A673 (cell line): ENCODE measurements at places on chromosomes 6 and 20. TPM values are rescaled to one million over a fixed set of nuclear protein-coding genes. Genes with fewer than 3 reads are reported as not detected.

Gene CST2
- total RNA-seq, result not detected in 2 replicates

Gene LCA5
- 3.5 and 4.0 TPM in 2 replicates for total RNA-seq

Gene ULBP1
- total RNA-seq, result 5.2 and 7.0 TPM in 2 replicates

Gene DACT2
- total RNA-seq, result 14.5 and 18.7 TPM in 2 replicates

Gene MAP3K4
- total RNA-seq, result 37.1 and 51.2 TPM in 2 replicates

Gene ENPP1
- total RNA-seq, result 19.5 and 20.5 TPM in 2 replicates

Gene ECT2L
- not detected in 2 replicates for total RNA-seq
